Fibroblast of pulmonary artery (primary cell): ENCODE measurements at places on chromosomes 16 and 17.

DNA sequence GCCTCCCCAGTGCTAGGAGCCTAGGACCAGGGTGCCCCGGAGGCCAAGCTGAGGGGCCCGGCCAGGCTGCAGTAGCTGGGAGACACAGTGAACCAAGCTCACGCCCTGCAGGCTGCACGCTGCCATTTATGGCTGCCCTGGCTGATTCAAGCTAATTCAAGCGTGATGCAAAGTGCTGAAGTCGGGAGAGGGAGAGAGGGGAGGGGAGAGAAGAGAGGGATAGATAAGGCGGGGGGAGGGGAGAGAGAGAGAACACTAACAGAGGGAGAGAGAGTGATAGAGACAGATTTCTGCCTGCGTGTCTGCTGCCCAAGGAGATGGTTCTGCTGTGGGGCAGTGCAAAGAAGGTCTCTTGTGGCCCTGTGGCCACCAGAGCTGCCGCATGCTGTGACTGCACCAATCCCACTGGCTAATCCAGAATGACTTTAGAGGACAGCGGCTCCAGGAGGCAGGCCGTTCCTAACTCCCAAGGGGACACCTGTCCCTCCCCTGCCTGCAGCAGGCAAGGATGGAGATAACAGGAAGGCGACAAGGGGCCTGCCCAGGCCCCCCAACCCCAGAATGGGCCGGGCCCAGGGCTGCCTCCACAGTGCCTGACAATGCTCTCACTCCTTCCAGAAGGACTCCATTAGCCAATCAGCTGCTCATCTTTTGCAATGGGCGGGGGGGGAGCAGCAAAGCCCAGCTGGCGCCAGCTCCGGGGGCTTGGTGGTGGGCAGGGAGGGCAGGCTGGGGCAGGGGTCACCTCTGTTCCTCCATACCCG is 12.9 kb downstream of the MXRA7 start:
- peak; percentile 63 for DNase-seq

DNA sequence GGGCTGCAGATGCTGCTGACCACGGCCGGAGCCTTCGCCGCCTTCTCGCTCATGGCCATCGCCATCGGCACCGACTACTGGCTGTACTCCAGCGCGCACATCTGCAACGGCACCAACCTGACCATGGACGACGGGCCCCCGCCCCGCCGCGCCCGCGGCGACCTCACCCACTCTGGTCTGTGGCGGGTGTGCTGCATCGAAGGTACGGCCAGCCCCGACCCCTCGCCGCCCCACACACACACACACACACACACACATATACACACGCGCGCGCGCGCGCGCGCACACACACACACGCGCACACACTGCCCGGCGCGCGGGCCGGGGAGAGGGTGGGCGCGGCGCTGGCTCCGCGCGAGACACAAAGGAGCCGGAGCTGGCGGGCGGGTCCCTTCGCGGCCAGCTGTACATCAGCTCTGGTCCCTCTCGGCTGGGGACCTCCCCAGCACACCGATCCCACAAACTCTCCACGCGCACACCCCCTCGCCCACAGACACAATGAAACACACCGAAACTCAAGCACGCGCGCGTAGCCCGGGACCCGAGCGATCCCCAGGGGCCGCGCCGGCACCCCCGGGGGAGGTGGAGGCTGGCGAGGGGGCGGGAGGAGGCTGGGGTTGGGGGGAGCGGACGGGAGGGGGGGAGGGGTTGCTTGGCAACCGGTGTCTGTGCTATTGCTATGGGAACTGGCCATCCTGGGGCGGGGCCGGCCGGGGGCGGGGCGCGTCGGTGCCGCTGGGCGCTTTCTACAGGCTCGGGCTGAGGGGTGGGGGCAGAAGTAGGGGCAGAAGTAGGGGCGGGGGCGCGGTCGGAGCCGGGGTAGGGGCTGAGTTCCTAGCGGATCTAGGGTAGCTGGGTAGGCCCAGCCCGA is 658 bp downstream of the CACNG4 start:
- no peak for DNase-seq

DNA sequence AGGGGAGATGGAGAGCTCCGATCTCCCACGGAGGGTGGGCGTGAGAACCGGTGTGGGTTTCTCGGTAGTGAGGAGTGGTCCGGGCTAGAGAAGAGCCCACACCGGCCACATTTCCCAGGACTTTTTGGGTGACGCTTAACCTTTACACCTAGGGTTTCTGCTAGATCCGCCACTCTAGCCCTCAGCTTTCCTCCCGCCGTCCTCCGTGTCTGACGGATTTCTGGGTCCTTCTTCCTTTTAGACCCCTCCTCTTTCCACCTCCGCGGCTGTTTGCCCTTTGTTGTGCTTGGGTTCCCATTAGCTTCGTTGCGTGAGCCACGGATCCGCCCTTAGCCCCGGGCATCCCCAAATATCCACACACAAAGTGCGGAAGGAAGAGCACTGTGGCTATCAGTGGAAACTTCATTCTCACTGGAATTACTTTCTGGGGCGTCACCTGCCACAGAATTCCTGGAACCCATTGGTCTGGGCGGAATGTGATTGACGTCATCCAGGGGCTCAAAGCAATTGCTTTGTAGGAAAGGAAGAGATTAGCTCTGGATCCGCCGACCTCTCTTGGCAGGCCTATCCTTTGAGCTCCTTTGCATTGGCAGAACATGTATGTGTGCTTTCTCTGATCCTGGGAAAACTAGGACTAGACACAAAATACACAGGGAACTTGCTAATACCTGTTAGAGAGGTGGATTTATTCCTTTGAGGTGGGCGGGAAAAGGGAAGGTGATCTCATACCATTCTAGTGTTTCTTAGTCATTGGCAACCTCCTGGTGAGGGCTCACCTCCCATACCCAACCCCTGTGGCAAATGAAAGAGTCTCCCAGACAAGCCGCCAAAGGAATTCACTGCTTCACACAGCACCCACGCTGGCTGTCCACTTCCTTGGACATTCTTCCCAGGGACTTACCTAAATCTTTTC is 654 bp downstream of the TNFAIP1 start:
- peak; percentile 94 for DNase-seq

DNA sequence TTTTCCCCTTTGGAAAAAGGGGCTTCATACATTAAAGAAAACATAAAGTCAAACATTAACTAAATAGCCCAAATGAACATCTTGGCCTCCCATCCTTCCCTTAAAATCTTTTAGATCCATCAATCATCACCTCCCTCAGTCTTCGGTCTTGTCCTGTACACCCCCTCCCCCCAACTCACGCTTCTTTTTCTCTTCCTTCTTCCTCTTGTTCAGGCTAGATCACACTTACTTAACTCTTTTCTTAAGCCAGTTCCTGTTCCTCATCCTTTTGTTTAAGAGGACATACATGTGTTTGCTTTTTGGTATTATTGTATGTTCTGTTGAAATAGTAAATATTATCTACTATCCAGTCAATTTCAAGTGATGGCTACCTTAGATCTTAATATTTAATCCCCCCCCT is 5.5 kb downstream of the MFSD6L start:
- no peak for DNase-seq

- DNase-seq, result no peak
These were observed 62.3 kb upstream of the HS3ST2 start for GRCh38 chr16:22751685-22752084.

GRCh38 chr17:78939615-78940014 is 14.4 kb upstream of the TIMP2 start:
- DNase-seq, result peak; percentile 33

GRCh38 chr17:79797492-79798298 is 818 bp upstream of the CBX8 start:
- no peak for DNase-seq

DNA sequence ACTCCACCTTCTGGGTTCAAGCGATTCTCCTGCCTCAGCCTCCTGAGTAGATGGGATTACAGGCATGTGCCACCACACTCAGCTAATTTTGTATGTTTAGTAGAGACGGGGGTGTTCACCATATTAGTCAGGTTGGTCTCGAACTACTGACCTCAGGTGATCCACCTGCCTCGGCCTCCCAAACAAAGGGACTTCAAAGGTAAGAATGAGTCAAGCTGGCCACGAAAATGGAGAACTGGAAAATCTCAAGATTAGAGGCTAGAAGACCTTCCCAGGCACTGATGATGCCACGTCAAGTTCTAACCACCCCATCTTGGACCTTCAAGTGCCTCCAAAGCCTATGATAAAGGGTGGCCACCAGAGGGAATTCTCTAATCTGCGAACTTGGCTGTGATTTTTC is 1.3 kb upstream of the CCL15 start:
- DNase-seq, result no peak

GRCh38 chr17:28201315-28201714 is 117.7 kb upstream of the TMEM97 start:
- DNase-seq, result no peak

DNA sequence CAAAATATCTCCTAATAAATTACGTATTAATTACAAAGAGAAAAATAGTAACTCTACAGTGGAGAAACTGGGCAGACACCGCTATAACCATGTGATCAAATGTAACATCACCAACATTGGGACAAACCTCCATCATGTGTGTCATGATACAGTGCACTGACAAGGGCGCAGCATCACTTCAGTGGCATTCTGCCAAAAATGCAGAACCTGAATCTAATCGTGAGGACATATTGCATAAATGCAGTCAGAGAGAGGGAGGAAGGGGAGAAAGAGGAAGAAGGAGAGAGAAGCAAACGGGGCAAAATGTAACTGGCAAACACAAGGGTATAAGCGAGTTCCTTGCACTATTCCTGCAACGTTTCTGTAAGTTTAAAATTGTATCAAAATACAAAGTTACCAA is 74.2 kb upstream of the MARCHF10 start:
- no peak for DNase-seq

DNA sequence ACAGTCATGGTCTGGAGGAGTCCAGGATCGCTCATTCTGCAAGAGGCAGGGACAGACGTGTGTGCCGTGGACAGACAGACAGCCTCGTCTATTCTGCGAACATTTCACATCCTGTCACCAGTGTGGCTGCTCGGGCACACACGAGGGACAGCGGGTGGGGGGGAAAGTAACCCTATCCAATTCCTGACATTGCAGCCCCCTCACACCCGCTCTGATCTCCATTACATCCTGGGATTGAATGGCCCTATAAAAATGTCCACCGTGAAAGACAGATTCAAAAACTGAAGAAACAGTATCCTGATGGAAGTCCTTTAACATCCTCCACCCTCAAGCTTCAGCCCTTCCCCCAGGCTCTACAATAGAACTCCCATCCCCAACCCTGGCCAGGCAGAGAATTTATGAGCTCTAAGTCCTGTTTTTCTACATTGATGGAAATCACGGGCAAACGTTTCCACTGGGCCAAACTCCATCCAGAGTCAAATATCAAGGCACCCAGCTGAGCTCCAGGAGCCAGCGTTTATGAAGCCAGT is 39.4 kb downstream of the HS3ST3A1 start:
- DNase-seq, result peak; percentile 91
